PC-9 (cell line): ENCODE measurements at places on chromosomes 5 and 9.

DNA sequence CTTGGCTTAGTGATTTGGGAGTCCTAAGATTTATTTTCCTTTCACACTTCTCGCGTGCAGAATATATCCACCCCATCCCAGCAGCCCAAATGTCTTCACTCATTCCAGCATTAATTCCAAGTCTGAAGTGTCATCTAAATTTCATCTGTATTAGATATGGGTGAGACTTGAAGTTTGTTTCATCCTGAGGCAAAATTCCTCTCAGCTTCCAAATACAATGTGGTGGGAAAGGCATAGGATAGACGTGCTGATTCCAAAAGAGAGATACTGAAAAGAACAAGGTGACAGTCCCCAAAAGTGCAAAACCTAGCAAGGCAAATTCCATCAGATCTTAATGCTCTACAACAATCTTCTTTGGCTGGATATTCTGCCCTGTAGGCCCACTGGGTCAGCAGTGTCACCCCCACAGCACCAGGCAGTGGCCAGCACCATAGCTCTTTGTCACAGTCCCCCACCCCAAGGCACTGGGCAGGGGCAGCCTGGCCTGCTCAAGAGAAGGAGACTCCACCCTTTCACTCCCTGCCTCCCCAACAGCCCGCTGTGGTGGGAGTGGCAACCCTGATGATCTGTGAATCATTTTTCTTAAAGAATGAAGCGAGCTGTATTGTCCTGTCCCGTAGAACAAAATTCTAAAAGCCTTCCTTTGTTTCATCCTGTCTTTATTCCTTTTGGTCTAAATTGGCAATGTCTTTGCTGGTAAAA, 2.7 kb upstream of the ADAM19 start:
- no peak for DNase-seq

DNA sequence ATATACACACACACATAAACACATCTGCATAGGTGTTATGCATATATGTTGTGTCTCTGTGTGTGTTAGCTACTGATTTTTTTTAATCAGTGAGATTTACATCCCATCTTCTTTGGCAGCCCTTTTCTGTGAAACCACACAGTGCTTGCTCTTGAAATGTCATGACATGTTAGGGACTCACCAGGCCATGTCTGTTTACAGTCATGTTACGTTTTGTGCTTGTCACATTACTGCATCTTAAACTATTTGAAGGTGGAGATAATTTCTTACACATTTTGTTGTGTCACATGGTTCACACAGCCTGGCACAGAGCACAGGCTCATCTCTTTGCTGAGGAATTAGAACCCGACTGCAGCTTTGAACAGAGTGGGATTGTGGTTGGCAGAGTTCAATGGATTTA, 364.4 kb upstream of the RIOK2 start:
- no peak for DNase-seq

- no peak for DNase-seq
Measured at GRCh38 chr5:163509291-163509951, 4.0 kb downstream of the MAT2B start.

GRCh38 chr5:82290005-82290404, 11.9 kb upstream of the RPS23 start:
- DNase-seq = no peak

DNA sequence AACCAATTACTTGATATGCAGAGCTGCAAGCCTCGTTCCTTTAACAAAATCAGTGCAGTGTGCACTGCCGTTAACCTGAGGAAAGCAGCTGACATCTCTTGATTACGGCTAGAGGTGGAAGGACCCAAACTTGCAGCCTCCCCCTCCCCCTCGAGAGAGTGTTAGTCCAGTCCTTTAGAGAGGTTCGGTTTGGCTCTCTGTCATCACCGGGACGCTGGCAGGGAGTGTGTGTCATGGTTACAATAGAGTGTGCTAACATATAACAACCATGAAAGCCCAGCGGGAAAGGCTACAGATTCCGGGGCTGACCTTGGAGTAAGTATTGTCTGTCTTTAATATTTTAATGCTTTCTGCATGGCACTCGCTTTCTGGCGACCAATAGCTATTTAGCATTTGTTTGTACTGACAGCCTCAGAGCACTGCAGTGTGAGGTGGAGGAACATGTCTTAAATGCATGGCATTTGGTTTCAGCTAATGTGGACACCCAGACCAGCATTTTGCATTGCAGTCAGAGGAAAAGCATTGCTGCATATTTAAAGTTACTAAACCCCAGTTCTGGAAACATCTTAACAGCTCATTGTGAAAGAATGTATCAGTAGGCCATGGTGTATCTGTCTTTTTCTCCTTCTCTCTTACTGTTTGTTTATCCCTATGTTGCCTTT, 237.5 kb downstream of the CD180 start:
- peak; percentile 74 for DNase-seq

GRCh38 chr9:9387511-9388115, 1225.2 kb downstream of the PTPRD start:
- DNase-seq = no peak

DNA sequence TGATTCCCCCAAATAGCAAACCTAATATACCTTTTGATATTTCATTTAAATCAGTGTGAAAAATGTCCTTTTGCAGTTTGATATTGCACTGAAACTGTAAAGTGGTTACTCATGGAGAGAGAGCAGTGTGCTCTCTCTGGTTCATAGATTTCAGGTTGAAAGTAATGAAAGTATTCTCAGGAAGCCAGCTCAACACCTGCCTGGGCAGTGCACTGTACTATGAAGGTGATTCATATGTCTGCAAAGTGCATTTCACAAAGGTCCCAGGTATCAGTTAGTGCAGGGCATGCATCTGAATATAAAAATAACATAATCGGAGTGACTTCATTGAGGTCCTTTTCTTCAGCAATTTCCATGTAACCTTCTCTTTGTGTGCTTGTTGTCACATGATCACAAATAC, 274.3 kb downstream of the CDH18 start:
- DNase-seq = no peak
